ENCODE measurements at places on chromosomes 3 and 15.
A peak's percentile ranks its signal among the peaks of the same experiment; 100 is the strongest.

DNA sequence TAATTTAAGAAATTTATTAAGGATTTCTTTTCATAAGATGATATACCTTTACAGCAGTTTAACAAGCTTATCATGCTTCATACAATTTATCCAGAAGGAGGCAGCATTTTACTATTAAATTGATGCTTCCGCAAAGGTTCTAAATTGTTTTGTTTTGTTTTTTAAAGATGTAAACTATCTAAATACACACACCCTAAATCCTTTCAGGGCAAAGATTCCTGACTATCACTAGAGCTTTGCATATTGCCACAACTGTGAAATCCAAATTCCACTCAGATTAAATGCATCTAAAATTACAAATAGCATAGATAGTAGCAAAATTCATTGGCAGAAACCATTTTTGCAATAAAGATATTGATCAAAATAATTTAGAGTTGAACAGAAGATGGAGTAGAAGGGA lies 44.5 kb upstream of the CCNL1 start:
- peak; percentile 28 for DNase-seq

DNA sequence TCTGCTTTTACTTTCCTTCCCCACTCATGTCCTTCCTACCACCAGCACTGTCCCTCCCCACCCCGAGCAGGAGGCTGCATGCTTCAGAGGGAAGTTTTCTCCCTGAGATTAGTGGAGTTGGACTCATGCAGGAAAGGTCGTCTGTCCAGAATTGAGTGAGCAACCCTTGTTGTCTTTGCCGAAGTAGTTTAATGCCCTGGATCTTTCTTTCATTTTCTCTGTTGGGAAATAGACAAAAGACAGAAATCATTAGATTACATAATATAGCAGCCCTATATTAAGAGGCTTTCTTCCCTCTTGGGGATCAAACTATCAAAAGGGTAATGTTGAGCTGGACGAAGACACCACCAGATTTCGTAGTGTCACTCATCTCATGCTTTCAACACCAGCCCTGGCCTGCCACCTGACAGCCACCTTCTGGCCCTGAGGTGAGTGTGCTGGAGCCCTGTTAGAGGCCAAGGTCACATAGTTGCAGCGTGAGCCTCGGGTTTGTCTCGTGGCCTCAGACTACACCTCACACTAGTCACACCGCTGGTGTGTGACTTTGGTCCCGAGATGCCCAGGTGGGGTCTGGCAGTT lies 231.0 kb downstream of the ITPR1 start:
- DNase-seq = peak; percentile 73

- DNase-seq = no peak
Observed at GRCh38 chr3:94996743-94997142, 933.9 kb downstream of the NSUN3 start.

DNA sequence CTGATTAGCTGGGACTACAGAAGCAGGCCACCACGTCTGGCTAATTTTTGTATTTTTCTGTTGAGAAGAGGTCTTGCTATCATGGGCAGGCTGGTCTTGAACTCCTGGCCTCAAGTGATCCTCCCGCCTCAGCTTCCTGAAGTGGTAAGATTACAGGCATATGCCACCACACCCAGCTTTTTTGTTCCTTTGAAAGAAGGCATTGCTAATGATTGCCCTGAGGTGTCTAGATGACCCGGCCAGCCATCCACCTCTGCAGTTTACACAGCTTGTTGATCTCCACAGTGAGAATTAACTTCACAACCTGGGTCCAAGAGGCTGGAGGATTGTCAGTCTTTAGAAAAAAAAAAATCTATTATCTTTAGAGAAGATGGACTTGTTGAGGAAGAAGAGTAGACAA lies 58.7 kb downstream of the SMAD3 start:
- no peak for DNase-seq

DNA sequence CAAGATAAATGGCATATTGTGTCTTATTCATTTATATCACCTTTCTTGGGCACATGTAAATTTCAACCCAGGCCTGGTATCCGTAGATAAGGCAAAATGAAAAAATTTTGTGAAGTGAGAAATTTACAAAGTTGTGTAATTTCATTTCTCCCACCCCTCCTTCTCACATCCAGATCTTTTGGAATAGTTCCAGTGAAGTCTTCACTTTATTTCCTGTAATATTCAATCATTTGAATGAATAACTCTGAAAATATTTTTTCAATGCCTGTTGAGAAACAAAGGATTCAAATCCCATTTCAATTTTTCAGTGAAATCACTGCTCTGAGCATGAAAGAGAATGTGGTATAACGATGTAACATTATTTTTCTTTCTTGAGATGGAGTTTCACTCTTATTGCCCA lies 53.4 kb downstream of the BTLA start:
- DNase-seq = no peak

GRCh38 chr15:47673232-47673761 lies 44.0 kb upstream of the SEMA6D start:
- DNase-seq = no peak

- DNase-seq = peak; percentile 86
Observed at GRCh38 chr3:105806359-105806758, 62.5 kb downstream of the CBLB start.

DNA sequence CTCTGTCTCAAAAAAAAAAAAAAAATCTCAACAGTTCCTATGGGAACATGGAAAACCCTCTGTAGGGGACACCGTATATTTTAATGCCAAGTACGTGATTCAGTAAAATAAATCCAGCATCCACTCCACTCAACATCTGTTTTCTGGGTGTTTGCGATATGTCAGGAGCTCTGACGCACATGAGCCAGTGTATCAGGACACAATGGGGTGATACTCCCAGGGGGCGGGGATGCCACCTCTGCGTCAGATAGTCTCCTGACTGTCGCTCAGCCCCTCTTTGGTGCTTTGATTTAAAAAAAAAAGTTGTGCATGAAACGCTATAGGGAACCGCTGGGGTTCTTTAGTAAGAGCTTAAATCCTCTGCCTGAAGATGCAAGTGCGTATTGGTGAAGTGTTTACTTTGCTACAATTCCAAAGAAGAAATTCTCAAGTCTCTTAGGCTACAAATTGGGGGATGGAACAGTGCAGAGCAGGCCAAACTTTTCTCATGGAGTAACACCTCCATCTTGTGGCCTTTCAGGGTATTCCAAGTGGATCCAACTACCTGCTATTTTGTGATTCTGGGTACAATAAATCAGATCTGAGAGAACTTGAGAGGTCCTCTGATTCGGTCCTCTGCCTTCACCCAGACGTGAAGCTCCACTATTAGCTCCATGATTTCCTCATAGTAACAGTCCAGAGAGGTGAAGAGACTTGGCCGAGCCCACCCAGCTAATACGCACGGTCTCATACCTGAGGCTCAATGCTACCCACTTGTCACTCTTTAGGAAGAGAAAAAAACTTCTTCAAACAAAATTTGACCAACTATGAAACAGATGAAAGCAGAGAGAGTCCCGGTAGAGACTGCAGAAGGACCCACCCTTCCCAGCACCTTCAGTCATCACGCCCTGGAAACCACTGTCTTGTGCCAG lies 9.3 kb upstream of the NR2E3 start:
- peak; percentile 8 for DNase-seq

DNA sequence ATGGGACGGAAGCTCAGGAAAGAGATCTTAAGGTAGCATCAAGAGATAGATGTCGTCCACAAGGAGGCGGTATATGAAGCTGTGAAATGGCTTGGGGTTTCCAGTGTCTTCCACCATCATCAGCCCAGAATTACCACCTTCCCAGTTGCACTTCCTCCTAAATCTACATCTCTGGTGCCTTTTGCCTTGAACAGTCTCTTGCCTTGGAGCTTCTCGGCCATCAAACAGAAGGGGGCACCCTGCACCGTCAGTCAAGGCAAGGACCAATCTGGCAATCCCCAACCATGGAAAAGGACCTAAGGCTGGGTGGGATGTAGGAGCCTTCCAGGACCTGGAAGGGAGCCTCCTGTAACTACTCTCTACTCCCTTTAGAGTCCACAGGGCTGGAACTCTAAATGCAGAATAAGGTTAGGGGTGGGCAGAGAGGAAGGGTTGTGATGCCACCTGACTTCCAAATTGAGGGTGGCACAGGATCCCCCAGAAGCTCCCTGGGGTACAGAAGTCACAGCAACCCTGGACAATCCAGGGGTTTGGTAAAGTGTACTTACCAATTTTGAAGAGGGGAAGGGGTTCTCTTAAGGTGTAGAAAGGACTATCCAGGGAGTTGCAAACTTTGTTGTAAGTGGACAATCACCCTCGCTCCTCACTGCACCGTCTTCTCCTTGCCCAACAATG lies 1.0 kb upstream of the RYR3 start:
- DNase-seq = peak; percentile 22

DNA sequence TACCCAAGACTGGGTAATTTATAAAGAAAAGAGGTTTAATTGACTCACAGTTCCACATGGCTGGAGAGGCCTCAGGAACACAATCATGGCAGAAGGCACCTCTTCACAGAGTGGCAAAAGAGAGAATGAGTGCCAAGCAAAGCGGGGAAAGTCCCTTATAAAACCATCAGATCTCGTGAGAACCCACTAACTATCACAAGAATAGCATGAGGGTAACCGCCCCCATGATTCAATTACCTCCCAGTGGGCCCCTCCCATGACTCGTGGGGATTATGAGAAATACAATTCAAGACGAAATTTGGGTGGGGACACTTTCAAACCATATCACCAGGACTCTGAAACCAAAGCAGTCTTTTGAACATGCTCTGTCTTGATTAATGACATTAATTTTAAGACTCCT lies 7.0 kb downstream of the RTP3 start:
- peak; percentile 38 for DNase-seq

DNA sequence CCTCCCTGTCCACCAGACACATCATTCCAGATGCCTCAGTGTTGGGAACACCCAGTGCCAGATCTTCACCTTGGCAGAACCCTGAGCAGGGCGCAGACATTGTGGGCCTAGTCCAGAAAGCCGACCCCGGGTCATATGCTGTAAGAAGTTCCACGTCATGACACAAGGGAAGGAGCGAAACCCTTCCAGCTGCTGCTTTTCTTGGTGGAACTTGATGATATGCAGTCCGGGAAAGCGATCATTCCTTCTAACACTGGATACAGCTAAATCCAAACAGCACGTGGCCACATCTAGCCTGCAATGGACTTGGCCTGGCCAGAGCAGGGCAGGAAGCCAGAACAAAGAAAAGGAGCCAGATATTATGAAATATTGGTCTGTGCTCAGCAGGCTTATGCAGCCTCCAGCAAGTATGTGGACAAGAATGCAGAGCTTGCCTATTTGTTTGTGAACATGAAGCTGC lies 22.0 kb downstream of the GASK1A start:
- DNase-seq = no peak

DNA sequence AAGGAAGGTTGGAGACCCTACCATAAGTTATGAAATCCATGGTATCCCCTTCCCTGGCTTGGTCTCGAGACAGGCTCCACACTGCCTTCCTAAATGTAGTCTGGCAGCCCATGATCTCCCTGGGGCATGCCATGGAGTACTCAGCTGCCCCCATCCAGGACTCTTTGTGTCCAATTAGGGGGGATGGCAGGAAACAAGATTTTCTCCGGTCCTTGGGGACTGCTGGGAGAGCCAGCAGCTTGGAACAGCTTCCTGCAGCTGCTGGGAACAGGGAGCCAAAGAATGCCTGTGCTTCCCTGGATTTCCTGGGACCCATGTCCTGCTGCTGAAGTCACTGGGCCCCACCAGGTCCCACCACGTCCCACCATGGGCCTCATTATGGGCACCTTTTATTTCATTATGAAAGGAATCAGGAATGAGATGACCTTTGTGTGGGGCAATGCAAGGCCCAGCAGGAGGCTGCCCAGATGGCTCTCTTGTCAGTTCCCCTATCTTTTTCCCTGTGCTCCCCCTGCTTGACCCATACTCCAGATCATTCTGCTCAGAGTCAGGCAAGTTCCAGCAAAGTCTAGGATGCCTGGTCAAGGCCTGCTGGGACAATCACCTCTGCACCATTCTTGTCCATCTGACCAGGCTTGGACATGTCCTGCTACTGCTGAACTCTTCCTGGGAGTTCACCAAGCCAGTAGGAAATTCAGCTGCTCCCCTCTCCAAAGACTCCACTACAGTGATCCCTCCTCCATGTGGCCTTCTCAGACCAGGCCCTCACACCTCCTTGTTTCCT lies 15.0 kb upstream of the DAG1 start:
- DNase-seq = no peak

DNA sequence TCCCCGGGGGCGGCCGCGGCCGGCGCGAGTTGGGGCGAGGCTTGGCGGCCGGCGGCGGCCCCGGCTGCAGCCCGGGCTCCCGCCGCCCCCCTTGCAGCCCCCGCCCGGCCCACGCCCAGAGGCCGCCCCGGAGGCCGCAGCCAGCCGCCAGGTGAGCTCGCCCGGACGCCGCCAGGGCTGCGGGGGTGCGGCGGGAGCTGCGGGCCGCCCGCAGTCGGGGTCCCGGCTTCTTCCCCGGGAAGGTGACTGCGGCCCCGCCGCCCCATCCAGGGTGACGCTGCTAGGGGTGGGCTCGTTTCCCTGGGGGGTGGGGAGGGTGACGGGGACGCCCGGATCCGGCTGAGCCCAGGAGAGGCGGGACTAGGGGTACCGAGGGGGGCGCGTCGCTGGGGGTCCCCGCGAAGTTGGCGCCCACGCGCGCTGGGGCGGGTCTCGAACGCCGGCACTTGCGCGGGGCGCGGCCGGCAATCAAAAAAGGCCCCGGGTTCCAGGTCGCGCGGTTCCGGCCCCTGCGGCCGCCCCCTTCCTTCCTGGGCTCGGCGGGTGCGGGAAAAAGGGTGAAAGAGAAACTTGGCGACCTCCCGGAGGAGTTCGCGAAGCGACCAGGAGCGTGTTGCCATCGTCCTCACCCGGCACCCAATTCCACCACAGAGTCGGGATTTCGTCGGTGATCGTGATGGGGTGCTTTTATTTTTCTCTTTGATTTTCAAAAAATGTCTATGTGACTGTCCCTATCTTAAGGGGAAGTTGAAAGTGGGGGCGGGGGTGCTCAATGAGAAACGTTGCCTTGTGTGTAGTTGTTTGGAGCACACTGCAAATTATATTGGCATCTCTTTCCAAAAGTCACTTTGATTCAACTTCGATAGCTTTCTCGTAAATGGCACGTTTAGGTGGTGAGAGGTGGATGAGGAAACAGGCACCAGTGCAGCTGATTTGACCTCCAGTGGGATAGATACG lies 619 bp downstream of the ATXN7 start:
- DNase-seq = peak; percentile 59

- DNase-seq = no peak
Observed at GRCh38 chr15:90203922-90204321, 2.8 kb downstream of the SEMA4B start.

- no peak for DNase-seq
Observed at GRCh38 chr3:8352475-8352874, 149.1 kb upstream of the LMCD1 start.

GRCh38 chr3:149233323-149233722 lies 11.7 kb upstream of the CP start:
- no peak for DNase-seq

- DNase-seq = no peak
Observed at GRCh38 chr15:68629519-68630210, 50.9 kb downstream of the CORO2B start.

DNA sequence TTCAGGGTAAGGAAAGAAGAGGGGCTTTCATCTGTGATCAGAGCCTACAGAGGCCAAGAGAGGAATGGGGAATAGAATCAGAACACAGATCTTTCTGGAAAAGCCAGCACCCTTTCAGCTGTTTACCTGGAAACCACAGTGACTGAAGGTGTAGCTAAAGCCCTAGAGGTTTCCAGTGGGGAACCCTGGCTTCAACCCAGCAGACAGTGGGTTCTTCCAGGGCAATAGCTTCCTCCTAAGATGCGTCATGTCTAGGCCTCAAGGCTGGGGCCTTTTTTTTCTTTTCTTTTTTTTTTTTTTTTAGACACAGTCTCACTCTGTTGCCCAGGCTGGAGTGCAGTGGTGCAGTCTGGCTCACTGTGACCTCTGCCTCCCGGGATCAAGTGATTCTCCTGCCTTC lies 3.1 kb upstream of the CPNE9 start:
- DNase-seq = no peak

- no peak for DNase-seq
Observed at GRCh38 chr3:7095116-7095515, 234.2 kb downstream of the GRM7 start.

Measured in inflammatory macrophage treated with lipopolysaccharide for 1 hour (primary cell).